ENCODE measurements at places on chromosomes 2 and 18. TPM values are rescaled to one million over a fixed set of nuclear protein-coding genes. Genes with fewer than 3 reads are reported as not detected.

GRCh38 chr2:237923481-237924163 lies 43.2 kb upstream of the UBE2F start:
- no peaks in the 10 kb centered on the region for H3K4me1 ChIP-seq
- no peaks in the 10 kb centered on the region for H3K27me3 ChIP-seq
- peak; percentile 80 for DNase-seq

Gene SERPINB5
- total RNA-seq = 0.20 TPM

Gene SERPINB2
- not detected for total RNA-seq

GRCh38 chr18:11791131-11791530 lies 60.1 kb upstream of the CHMP1B start:
- no peak overlapping the region for H3K27ac ChIP-seq
- H3K36me3 ChIP-seq = peaks cover 4% of the 10 kb centered on the region
- H3K27me3 ChIP-seq = no peaks in the 10 kb centered on the region
- DNase-seq = no peak

- no peaks in the 10 kb centered on the region for H3K27me3 ChIP-seq
- H3K27ac ChIP-seq = no peak overlapping the region
- H3K36me3 ChIP-seq = no peaks in the 10 kb centered on the region
- no peak for DNase-seq
- H3K4me3 ChIP-seq = no peak overlapping the region
Measured at GRCh38 chr2:181949047-181949446, 36.6 kb upstream of the PPP1R1C start.

Gene PJVK
- 4.0 TPM for total RNA-seq

DNA sequence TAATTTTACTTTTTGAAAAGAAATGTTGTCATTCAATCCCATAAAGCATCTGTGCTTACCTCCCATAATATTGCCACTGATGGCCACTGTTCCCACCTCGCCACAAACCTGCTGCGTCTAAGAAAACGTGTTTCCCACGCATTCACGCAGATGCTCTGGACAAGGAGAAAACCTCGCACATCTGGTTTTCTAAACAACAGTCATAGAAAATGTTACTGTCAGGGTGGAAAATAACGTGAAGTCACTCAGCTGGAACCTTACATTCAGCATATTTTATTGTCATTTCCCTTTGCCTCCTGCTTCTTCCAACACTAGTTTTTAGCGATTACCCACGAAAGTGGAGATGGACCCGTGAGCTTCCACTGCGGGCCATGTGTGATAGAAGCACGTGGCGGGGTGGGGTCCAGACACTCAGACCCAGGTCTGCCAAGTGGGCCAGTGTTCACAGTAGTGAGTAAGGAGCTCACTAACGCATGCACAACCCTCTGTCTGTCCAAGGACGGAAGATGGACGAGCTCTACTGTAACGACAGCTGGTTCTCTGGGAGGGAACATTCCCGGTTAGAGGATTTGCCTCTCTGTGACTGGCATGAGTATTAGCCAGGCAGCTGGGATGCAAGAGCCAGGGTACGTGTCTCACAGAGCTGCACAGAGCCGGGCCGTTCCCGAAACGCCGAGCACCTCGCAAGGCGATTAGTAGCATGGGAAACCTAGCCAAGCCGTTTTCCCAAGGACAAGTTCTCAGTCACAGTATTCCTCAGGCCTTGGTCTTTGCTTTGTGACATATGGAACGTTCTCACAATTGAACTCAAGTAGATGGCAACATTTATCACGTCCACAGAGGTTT lies 94.5 kb downstream of the MTCL1 start:
- H3K36me3 ChIP-seq = peaks cover 35% of the 10 kb centered on the region
- H3K27me3 ChIP-seq = no peaks in the 10 kb centered on the region
- DNase-seq = no peak
- H3K27ac ChIP-seq = peak overlapping the region; percentile 45

Gene ABCB11
- total RNA-seq = not detected

- no peaks in the 10 kb centered on the region for H3K27me3 ChIP-seq
- H3K4me3 ChIP-seq = no peak overlapping the region
- peaks cover 6% of the 10 kb centered on the region for H3K36me3 ChIP-seq
- H3K4me1 ChIP-seq = no peaks in the 10 kb centered on the region
- no peak overlapping the region for H3K27ac ChIP-seq
Measured at GRCh38 chr2:235773188-235773928, 279.5 kb downstream of the AGAP1 start.

GRCh38 chr18:55012008-55012407 lies 52.7 kb upstream of the CCDC68 start:
- peak overlapping the region; percentile 8 for H3K4me3 ChIP-seq
- peaks cover 7% of the 10 kb centered on the region for H3K4me1 ChIP-seq
- H3K27ac ChIP-seq = no peak overlapping the region
- no peaks in the 10 kb centered on the region for H3K27me3 ChIP-seq

Gene SPATA3
- not detected for total RNA-seq

- H3K4me3 ChIP-seq = no peak overlapping the region
- H3K27ac ChIP-seq = no peak overlapping the region
- H3K27me3 ChIP-seq = no peaks in the 10 kb centered on the region
- no peak for DNase-seq
- H3K4me1 ChIP-seq = no peaks in the 10 kb centered on the region
- no peaks in the 10 kb centered on the region for H3K36me3 ChIP-seq
Measured at GRCh38 chr2:173441222-173441621, 86.5 kb downstream of the CDCA7 start.

- H3K4me1 ChIP-seq = no peaks in the 10 kb centered on the region
- H3K4me3 ChIP-seq = no peak within 1 kb of the TSS
- no peaks in the 10 kb centered on the region for H3K27me3 ChIP-seq
- peak; percentile 63 for DNase-seq
- peaks cover 9% of the 10 kb centered on the region for H3K36me3 ChIP-seq
Measured at GRCh38 chr2:53859206-53860181, at the start of gene GPR75. Gene GPR75 (minus strand): TSS chr2:53859967. CDS start chr2:53854756, 5,211 bp downstream.

DNA sequence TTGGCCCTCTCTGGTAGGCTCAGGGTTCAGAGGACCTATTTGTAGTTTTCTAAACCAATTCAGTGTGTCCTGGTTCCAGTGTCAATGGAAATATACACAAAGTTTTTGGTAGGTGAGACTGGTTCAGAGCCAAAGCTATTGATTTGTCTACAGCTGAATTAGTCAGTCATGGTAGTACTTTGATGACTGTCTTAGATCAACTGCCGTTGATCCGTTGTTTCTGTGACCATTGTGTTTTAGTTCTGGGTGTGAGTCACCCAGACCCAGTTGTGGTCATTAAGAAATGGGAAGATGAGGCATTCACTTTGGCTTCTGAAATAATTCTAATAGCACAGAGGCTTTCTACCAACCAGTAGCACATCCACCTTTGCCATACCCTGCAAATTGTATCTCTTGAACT lies 16.0 kb upstream of the RPE start:
- no peak for DNase-seq
- no peaks in the 10 kb centered on the region for H3K4me1 ChIP-seq
- no peak overlapping the region for H3K27ac ChIP-seq
- no peaks in the 10 kb centered on the region for H3K36me3 ChIP-seq
- no peaks in the 10 kb centered on the region for H3K27me3 ChIP-seq
- no peak overlapping the region for H3K4me3 ChIP-seq

DNA sequence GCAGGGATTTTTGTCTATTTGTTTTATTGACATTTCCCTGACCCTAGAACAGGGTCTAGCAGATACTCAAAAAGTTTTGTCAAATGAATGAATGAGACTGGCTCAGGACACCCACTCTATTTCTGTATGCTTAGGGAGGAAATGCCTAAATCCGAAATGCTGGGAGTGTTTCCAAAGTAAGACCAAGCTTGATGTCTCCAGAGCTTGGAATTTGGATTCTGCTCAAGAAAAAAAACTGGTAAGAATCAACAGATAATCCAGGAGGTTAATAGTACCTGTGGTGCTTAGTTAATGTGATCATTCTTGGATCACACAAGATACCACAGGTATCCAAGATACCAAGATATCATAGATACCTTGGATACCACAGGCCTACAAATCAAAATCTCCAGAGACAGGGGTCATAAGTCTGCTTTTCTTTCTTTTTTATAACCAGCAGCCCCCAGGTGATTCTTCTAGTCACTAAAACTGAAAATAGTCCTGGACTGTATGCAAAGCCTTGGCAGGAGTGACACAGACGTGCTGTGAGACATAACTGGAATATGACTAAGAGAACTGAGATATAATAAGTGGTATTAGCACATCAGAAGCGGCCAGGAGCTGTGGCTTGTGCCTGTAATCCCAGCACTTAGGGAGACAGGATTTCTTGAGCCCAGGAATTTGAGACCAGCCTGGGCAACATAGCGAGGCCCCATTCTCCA lies 39.9 kb upstream of the SP3 start:
- H3K4me1 ChIP-seq = no peaks in the 10 kb centered on the region
- no peak for DNase-seq
- H3K4me3 ChIP-seq = no peak overlapping the region
- no peak overlapping the region for H3K27ac ChIP-seq
- no peaks in the 10 kb centered on the region for H3K27me3 ChIP-seq

Gene TMX3
- 38.0 TPM for total RNA-seq

Gene PLCL1
- total RNA-seq = not detected

GRCh38 chr18:71398531-71398930 lies 1109.7 kb downstream of the SOCS6 start:
- DNase-seq = peak; percentile 59
- no peaks in the 10 kb centered on the region for H3K27me3 ChIP-seq
- no peak overlapping the region for H3K27ac ChIP-seq

Gene HMSD
- total RNA-seq = 3.9 TPM

Gene C2orf81
- total RNA-seq = 2.4 TPM

- peaks cover 3% of the 10 kb centered on the region for H3K36me3 ChIP-seq
- no peak for DNase-seq
- peaks cover 11% of the 10 kb centered on the region for H3K4me1 ChIP-seq
- no peaks in the 10 kb centered on the region for H3K27me3 ChIP-seq
- H3K4me3 ChIP-seq = no peak overlapping the region
- no peak overlapping the region for H3K27ac ChIP-seq
Measured at GRCh38 chr2:120748310-120748709, 12.6 kb downstream of the GLI2 start.

DNA sequence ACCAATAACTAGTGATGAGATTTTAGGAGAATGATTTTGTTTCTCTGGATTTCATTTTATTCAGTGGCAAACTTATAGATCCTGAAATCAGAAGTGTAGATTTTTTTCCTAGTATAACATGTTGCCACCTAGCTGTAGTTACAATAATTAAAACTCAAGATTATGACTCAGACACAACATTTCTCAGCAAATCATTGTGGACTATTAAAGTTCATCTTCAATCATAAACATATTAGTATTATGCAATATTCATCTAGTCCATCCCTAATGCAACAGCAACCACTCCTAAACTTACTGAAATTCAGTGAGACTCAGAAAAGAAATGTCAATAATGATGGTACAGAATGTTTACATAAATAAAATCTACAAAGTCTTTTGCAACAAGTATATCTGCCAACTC lies 51.3 kb downstream of the USP34 start:
- H3K36me3 ChIP-seq = no peaks in the 10 kb centered on the region
- H3K4me1 ChIP-seq = no peaks in the 10 kb centered on the region
- no peak overlapping the region for H3K27ac ChIP-seq
- H3K4me3 ChIP-seq = no peak overlapping the region
- no peak for DNase-seq
- H3K27me3 ChIP-seq = no peaks in the 10 kb centered on the region

Gene CYBRD1
- total RNA-seq = 5.4 TPM

DNA sequence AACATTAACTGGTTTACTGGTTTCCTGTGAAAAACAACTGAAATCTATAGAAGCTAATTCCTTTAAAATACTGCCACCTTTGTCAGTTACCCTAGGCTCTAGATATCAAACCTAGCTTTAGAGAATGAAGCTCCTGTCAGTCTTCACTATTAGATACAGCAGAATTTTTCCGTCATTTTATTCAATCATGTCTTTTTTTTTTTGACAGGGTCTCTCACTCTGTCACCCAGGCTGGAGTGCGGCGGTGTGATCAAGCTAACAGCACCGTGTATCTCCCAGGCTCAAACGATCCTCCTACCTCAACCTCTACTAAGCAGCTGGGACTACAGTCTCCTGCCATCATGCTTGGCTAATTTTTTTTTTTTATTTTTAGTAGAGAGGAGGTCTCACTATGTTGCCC lies 415.2 kb upstream of the LRRTM4 start:
- H3K4me1 ChIP-seq = no peaks in the 10 kb centered on the region
- no peak overlapping the region for H3K27ac ChIP-seq
- H3K36me3 ChIP-seq = no peaks in the 10 kb centered on the region
- no peaks in the 10 kb centered on the region for H3K27me3 ChIP-seq
- H3K4me3 ChIP-seq = no peak overlapping the region
- no peak for DNase-seq

GRCh38 chr2:239864247-239865058 lies 160.7 kb downstream of the NDUFA10 start:
- no peak overlapping the region for H3K27ac ChIP-seq
- H3K4me1 ChIP-seq = no peaks in the 10 kb centered on the region
- no peak overlapping the region for H3K4me3 ChIP-seq

DNA sequence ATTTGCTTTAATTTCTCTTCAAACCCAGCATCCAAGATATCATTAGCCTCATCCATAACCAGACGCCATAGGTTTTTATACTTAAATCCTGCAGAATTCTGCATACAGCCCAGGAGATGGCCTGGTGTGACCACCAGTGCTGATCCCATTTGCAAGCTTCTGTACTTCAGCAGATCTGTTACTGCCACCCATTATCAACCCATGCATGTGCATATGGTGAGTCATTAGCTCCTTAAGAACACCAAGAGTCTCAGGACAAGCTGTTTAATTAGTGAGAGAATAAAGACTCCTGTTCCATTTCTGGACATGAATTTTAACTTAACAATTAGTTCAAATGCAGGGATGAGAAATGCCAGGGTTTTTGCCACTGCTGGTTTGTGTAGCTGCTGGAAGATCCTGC lies 110.7 kb upstream of the TANK start:
- H3K36me3 ChIP-seq = no peaks in the 10 kb centered on the region
- DNase-seq = no peak
- H3K27me3 ChIP-seq = no peaks in the 10 kb centered on the region
- H3K4me1 ChIP-seq = peaks cover 4% of the 10 kb centered on the region

Gene CDK5R2
- 0.11 TPM for total RNA-seq

GRCh38 chr2:169765523-169765922 lies 31.9 kb downstream of the KLHL23 start:
- H3K4me3 ChIP-seq = no peak overlapping the region
- no peaks in the 10 kb centered on the region for H3K4me1 ChIP-seq
- peaks cover 8% of the 10 kb centered on the region for H3K36me3 ChIP-seq

Gene DLX1
- not detected for total RNA-seq

DNA sequence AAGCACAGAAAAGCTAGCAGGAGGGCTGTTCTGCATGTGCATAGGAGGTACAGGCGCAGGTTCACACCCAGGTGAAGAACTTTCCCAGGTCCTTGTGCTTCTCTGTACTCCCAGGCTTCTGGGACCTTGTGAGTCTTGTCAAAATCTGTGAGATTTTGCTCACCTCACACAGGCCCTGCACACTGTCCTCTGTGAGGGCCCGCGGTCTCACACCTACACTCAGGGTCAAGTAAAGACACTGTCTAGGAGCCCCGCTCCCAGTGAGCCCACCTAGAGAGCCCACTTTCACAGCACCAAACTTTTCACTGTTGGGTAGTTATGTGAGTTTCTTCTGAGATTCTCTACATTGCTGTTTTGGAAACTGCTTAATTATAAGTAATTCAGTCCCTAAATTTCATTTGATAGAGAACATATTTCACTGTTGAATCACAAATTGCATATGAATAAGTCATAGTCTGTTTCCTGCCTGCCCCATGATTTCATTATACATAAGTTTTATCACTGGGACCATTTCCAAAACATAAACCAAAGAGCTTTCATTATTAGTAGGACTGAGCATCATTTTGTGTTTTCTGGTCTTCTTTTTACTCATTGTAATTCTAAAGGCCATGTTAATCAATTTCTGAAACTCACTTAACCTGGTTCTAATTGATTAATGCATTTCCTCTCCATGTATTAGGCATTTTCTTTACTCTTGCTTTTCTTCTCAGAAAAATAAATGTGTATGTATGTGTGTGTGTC lies 234.2 kb upstream of the SPOPL start:
- H3K27ac ChIP-seq = no peak overlapping the region
- no peak for DNase-seq
- peaks cover 5% of the 10 kb centered on the region for H3K36me3 ChIP-seq
- no peaks in the 10 kb centered on the region for H3K27me3 ChIP-seq
